Sigmoid colon (tissue), 7 donors: ENCODE measurements at places on chromosomes 12 and 14.

- no peaks in the 10 kb centered on the region for H3K27me3 ChIP-seq
- no peak overlapping the region for H3K4me3 ChIP-seq
- peaks cover 15% of the 10 kb centered on the region for H3K4me1 ChIP-seq
- H3K36me3 ChIP-seq: no peaks in the 10 kb centered on the region
- H3K27ac ChIP-seq: no peak overlapping the region
Observed at GRCh38 chr12:46458500-46459102, 86.0 kb upstream of the SLC38A2 start.

- no peaks in the 10 kb centered on the region for H3K4me1 ChIP-seq
- no peak for DNase-seq
Observed at GRCh38 chr12:122999986-123000420, 19.5 kb downstream of the ARL6IP4 start.

DNA sequence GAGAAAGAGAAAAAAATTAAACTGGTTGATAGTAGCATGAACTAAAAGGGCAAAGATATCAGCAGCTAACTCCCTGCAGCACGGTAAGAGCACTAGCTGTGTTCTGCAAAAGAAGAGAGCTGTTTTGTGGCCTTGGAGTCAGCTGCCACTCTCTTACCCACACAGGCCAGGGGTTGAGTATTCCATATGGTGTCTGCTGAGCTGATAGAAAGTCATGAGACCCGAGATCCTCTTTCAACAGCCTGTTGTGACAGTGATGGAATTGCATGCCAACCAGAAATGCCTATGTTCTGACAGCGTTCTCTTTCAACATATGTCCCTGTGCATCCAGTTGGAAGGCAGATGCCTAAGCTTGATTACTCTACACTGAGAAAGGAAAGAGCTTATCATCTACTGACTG is 39.9 kb downstream of the TMTC1 start:
- H3K27me3 ChIP-seq: no peaks in the 10 kb centered on the region
- H3K4me3 ChIP-seq: no peak overlapping the region
- H3K4me1 ChIP-seq: peaks cover 16% of the 10 kb centered on the region
- H3K36me3 ChIP-seq: no peaks in the 10 kb centered on the region

DNA sequence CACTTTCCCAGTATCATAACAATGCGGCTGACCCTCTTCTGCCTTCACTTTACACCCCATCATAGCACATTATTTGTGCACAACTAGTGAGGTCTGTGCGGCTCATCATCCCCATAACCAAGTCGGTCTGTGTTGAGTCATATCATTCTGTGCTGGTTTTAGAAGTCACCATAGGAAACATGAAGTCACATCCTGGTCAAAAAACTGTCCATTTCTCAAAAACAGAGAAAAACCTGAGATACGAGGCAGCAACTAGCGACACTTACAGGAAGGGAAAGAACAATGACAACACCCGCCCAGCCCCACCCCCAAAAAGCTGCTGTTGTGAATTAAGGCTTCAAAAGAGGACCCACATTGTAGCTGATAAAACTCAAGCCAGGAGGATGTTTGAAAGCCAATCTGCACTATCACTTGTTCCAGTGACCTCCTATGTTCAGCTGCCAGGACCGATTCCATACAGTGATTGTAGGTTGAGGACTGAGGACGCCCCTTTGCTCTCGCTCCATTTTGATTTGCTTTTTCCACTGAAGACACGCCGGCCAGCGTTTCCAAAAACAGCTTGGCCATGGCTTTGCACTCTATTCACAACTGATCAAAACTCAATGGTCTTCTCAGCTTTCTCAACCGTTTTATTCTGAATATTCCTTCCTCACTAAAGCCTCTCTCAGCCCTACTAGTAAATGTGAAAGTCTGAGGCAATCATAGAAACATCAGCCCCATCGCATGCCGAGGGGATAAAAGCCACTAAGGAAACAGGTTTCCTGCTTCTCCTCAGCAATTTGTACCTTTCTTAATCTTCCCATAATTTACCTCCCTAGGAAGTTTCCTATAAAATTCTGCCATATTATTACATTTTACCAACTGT is 87.5 kb downstream of the DUSP16 start:
- H3K27me3 ChIP-seq: no peaks in the 10 kb centered on the region
- H3K4me1 ChIP-seq: no peaks in the 10 kb centered on the region
- H3K36me3 ChIP-seq: peaks cover 19% of the 10 kb centered on the region
- no peak for DNase-seq
- H3K27ac ChIP-seq: no peak overlapping the region

DNA sequence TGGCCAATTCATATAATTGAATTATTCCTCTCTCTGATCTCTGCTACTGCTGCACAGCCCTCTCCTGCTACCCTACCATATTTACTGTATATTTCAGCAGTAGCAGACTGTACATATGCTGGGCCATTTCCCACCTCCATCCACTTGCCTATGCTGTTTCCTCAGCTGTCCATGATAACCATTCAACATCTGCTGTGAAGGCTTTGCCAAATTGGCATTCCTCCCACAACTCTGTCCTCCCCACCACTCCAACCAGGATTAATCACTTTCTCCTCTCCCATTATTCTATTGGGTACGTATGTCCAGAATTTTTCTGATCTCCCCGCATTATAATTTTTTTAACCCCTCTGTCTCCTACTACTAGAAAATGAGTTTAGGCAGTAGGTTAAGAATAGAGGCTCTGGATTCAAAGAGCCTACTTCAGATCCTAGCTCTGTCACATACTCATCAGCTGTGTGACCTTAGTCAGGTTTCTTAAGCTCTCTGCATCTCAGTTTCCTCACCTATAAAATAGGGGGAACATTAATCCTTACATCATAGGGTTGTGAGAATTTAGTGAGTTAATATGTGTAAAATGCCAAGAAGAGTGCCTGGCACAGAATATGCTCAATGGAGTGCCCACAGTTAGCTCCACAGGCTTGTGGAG is 123.3 kb downstream of the KICS2 start:
- no peaks in the 10 kb centered on the region for H3K27me3 ChIP-seq
- DNase-seq: peak; percentile 75
- peaks cover 15% of the 10 kb centered on the region for H3K4me1 ChIP-seq
- H3K4me3 ChIP-seq: no peak overlapping the region
- peak overlapping the region; percentile 80 for H3K27ac ChIP-seq
